ENCODE measurements at places on chromosomes 5 and 9.

DNA sequence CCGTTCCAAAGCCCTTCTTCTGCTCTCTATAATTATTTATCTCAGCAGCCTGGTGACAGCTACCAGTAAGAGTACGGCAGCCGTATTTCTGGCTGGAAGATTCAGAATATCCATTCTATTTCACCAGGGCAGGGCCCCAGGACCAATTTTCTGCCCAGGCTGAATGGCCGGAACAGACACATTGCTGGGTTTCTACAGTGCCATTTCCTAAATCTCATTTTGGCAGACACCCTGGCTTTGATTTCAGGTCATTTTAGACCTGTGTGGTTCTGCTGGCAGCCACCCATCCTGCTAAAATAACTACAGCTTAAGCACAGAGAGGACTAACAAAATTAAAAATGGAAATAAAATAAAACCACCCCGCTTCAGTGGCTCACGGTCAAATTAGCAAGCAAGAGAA is 95.0 kb downstream of the CRB2 start:
- no peak for DNase-seq

- no peak for DNase-seq
These were observed 236.4 kb downstream of the FANCC start for GRCh38 chr9:95080961-95081647.

GRCh38 chr5:74655206-74655605 is 14.7 kb upstream of the ENC1 start:
- DNase-seq = no peak

DNA sequence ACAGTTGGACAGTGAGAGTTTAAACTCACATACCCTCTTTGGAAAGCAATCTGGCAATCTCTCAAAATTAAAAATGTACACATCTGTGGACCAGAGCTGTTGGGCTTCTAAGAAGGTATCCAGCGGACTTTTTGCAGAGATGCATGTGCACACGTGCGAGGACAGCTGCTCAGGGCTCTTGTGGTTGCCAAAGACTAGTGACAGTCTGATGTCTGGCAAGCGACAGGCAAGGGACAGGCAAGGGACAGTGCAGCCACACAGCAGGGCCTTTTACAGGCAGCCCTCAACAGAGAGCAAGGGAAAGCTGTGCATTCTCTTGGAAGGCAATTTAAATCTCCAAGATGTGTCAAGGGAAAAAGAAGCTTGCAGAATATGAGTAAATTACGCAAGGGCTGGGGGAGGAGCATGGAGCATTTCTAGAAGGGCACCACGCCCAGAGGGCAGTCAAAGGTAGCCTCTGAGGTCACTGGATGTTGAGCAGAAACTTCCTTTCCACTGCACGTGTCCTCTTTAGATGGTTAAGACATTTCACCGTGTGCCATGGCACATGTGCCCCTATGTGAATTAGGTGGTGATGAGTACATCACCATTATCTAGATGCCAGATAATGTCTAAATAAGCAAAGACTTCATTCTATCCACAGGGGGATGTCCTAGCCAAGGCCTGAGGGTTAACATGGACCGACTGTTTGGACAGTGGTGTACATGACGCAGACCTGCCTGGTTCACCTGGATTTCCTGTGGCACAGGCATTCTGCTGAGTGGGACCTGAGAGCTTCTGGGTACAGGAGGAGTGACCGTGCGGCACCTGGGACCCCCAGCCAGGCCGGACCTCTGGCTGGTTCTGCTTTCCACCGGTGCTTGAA is 9.1 kb downstream of the GFPT2 start:
- no peak for DNase-seq

- no peak for DNase-seq
These were observed 10.4 kb upstream of the ACTBL2 start for GRCh38 chr5:57493034-57493433.

GRCh38 chr5:52751137-52751536 is 36.6 kb upstream of the ITGA1 start:
- DNase-seq = no peak

GRCh38 chr5:171610686-171611085 is 174.9 kb upstream of the SMIM23 start:
- DNase-seq = no peak

DNA sequence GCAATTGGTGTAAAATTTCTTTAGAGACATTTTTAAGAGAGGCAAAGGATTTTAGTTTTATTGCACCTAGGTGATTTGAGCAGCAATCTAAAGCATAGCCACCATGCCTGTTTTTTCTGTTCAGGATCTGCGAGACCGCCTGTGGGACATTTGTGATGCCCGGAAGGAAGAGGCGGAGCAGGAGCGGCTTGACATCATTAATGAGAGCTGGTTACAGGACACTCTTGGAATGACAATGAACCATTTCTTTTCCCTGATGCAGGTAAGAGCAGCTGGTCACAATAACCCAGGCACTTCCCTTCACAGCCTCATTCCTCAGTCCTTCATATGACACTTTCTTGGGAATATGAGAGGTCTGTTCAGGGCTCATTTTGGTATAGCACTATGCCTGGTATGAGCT is 103.2 kb upstream of the IL7R start:
- no peak for DNase-seq

DNA sequence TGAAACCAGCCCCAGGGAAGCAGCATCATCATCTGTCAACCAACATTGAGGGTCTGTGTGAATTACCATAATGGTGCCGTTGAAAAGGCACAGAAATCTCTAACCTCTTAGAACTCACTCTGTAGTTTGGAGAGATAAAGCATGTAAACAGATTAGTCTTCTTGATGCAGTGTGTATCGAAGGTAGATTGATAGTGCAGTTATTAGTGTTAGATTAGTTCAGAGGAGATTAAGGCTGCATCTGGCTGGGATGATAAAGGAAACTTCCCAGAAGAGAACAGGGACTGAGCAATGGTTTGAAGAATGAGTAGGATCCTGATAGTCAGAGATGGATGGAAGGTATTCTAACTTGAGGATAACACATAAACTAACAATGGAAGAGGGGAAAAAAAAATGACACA is 651.5 kb downstream of the TLE1 start:
- DNase-seq = no peak

DNA sequence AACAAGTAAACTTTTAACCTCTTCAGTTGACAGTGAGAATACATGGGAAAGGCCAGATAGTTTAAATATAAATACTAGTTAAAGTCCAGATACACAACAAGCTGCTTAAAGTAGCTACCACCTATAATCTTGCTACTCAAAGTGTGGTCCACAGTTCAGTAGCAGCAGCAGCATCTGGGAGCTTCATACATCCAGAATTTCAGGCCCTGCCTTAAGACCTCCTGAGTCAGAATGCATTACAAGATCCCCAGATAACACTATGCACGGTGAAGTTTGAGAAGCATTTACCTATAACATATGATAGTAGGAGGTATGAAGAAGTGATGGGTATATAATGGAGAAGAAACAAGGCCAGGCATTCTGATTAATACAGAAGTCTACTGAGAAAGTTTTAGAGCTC is 244.5 kb downstream of the EFNA5 start:
- no peak for DNase-seq

DNA sequence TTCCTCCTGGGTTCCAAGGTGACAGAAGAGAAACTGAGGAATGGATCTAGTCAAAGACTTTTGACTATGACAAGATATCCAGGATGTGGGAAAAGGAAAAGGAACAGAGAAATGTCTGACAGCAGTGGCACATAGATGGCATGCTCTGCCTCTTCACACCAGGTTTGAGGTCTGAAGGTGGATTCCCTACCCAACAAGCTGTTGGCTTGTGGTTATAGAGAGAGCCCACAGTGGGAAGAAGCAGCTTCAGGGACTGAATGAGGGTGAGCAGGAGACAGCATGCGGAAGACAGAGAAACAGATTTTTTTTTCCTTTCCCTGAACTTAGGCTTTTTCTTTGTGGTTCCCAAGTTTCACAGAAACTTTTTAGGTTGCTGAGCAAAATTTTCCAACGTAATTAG is 20.6 kb downstream of the IFNW1 start:
- DNase-seq = no peak

GRCh38 chr9:104743376-104743985 is 4.0 kb upstream of the NIPSNAP3A start:
- DNase-seq = peak; percentile 75

DNA sequence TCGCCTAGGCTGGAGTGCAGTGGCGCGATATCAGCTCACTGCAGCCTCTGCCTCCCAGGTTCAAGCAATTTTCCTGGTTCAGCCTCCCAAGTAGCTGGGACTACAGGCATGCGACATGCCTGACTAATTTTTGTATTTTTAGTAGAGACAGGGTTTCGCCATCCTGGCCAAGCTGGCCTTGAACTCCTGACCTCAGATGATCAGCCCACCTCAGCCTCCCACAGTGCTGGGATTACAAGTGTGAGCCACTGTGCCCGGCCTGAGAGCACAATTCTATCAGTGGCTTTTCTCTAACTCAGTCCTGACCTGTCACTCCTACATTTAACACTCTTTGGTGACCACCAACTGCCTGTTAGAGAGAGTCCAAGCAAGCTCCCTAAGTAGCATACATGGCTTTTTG is 82.7 kb upstream of the SPOCK1 start:
- no peak for DNase-seq

GRCh38 chr5:159050316-159051143 is 49.2 kb downstream of the EBF1 start:
- peak; percentile 86 for DNase-seq

- DNase-seq = no peak
These were observed 132.5 kb upstream of the ADRA1B start for GRCh38 chr5:159783726-159784247.

DNA sequence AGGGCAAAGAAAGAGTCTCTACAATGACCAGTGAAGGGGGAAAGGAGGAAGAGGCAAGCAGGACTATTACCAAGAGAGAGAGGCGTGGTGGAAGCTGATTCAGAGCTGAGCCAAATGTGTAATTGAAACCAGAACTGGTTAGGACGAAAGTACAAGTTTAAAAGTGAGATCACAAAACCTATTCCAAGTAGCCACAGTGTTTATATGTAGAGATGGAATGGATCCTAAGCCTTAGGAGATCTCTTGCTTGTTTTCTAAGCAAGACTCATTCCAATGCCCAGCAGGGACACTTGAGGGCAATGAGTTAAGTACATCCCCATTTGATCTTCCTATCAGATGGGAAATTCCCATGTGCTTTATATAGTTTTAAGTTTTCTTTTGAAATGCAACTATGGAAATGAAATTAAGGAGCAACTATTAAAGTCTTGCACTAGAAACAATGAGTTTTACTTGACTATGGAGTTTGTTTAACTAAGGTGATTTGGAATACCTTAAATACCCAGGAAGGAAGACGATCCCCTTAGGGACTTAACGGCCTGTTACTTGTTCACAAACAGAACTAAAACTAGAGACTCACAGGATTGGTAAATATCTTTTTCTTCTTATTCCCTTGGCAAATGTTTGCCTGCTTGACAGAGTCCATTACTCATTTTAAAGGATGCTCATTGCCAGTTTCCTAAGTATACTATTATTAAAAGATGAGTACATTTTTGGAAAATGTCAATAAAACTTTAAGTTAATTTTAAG is 51.1 kb upstream of the SNX2 start:
- no peak for DNase-seq

DNA sequence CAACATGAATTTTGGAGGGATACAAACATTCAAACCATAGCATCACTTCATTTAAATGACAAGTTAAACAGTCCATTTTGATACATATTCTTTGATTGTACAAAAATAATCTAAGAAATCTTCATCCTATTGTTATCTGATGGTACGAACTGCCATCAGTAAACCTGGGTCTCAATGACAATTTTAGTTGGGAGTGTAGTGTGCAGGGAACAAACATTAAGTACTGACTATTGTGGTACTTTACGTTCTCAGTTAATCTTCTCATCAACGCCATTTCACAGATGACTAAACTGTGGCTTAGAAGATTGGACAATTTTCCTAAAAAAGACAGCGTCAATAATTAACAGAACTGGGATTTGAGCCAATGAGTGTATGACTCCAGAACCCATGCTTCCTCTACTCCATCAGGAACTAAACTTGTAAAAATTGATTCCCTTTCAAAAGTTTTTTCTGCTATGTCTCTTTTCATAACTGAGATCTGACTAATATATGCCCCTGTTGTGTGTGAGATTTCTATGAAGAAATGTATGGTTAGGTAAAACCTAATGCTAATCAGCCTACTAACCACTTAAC is 21.1 kb downstream of the TNPO1 start:
- no peak for DNase-seq

DNA sequence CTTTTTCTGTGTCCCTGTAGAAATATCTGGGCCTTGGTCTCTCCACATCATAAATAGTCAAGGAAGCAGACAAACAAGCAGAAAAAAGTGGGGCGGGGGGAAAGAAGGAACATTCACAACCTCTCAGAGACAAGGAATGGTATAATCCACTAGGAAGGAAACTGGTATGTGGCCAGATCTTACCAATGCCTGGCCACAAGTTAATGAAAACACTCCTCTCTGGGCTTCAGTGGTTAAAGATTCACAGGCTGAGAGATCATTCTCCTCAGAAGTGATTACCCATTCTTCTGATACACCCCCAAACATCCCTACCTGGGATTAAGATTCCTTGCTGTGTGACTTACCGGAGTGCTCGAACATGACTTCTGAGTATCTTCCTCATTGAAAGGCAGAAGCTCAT is 290.6 kb downstream of the MARCHF11 start:
- DNase-seq = no peak

All from NCI-H2081 (cell line).